ENCODE measurements at places on chromosomes 2 and 18.

DNA sequence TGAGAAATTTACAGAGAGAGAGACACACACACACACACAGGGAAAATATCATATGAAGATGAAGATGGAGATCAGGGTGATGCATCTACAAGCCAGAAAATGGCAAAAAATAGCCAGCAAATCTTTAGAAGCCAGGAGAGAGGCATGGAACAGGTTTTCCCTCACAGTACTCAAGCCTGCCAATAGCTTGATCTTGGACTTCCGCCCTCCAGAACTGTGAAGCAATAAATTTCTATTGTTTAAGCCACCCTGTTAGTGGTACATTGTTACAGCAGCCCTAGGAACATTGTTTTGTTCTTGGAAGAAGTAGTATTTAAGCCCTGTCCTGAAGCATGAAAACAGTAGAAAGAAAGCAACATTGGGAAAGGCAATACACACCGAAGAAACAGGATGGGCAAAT lies 292.0 kb upstream of the LRP1B start:
- DNase-seq = no peak

GRCh38 chr18:37796823-37797349 lies 231.3 kb upstream of the CELF4 start:
- no peak for DNase-seq

DNA sequence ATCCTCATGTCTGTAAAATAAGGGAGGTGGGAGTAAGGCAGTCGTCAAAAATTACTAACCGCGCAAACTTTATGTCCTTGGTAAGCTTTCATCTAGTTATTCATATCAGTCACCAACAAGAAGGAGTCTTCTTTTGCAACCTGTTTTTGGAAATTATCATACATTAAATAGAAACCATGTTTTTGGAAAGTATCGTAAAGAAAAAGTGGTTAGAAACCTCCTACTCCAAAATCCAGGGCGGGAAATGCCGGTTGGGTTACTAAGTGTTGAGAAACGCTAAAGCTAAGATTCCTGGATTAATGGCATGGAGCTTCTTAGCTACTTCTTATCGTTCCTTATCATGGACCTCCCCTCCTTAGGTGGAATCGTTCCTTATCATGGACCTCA lies 778 bp downstream of the BBS5 start:
- no peak for DNase-seq

- DNase-seq = no peak
Observed at GRCh38 chr2:5561006-5561405, 131.2 kb upstream of the SOX11 start.

- no peak for DNase-seq
Observed at GRCh38 chr2:136404176-136404575, 286.2 kb upstream of the CXCR4 start.

DNA sequence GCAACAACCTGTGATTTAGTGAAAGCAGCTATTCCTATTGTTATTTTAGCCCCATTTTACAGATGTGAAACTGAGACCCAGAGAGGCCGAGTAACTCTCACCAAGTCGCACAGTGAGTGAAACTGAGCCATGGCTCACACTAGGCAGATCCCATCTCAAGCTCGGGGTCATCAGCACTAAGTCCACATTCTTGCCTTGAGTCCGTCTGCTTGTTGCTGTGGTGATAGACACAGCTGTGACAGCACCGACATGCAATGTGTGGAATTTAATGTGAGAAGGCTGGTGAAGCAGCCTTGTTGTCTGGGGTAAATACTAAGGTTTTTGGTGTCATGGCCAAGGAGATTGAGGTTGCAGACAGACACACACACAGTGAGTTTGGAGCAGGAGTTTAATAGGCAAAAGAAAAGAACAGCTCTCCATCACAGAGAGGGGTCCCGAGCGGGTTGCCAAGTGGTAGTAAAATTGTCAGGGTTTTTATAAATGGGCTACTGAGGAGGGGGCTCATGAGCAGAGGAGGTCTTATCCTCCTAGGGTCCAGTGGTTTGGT lies 40.2 kb upstream of the GMCL1 start:
- no peak for DNase-seq

- no peak for DNase-seq
Observed at GRCh38 chr2:191197096-191197495, 46.3 kb upstream of the STAT4 start.

DNA sequence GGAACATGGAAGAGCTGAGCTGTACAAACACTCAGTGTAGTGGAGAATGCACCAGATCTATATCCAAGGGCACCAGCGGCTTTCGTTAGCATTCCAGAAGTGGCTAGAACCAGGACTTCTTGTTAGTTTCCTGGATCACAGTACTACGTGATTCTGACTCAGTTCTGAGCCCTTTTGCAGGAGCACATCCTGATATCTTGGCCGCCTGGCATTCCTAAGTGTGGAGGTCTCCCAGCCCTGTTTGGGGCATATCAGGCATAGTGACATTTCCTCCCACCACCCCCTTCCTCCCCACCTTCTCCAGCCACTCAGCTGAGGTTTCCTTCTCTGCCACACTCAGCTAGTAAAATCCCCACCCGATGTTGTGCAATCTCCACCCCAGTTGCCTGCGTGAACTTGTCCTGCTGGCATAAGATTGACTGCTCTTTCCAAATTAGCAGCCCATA lies 63.4 kb downstream of the BMP10 start:
- no peak for DNase-seq

- DNase-seq = no peak
Observed at GRCh38 chr2:121502246-121502645, 28.4 kb upstream of the RNU4ATAC start.

DNA sequence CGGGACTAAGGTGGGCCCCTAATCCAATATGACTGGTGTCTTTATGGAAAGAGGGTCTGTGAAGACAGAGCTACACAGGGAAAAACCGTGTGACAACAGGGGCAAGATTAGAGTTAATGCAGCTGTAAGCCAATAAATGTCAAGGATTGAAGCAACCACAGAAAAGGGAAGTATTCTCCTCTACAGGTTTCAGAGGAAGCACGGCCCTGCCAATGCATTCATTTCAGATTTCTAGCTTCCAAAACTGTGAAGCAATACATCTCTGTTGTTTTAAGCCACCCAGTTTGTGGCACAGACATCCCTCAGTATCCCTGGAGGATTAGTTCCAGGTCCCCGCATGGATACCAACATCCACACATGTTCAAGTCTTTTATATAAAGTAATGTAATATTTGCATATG lies 48.8 kb downstream of the SPP2 start:
- no peak for DNase-seq

DNA sequence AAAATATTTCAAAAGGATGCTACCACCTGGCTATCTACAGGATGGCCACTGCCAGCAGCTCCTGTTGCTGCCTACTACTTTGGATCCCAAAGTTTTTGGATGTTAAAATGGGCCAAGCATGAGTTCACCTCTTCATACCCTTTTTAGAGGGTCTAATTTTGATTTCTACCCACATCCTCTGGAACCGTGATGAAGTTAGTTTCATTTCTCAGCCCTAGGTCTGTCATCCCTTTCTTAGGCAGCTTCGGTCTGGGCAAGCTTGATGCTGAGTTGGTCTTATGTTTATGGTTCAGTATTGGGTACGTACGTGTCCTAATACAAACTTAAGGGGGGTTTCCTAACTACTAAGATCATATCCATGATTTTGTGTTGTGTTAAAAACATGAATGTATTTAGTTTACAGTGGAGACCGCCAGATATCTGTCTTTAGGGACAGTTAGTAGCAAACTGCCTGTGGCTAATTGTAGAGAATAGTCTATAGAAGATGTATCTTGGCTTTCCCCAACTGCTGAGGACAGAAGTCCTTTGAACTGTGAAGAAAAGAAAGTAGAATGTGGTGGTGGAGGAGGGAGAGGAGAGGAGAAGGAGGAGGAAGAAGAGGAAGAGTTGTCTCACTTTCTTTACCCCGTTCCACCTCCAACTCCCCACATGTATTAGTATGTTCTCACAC lies 184.9 kb downstream of the UBE2E3 start:
- no peak for DNase-seq

GRCh38 chr2:143852759-143853158 lies 667.2 kb downstream of the ZEB2 start:
- DNase-seq = no peak

DNA sequence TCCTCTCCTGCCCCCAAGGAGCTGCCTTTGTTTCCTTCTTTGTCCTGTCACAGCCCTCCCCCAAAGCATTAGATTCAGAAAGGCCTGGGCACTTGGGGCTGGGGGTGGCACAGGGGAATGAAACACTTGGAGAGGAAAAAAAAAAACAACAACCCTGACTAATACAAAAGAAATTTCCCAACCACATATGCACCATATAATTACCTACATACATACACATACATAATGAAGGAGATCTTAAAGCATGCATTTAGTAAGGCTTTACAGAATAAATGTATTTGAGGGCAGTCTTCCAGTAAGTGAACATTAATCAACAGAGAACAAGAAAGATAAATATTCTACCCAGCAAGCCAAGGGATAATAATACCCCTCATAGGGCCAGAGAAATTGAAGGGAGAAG lies 70.0 kb upstream of the PPP1CB start:
- DNase-seq = no peak

DNA sequence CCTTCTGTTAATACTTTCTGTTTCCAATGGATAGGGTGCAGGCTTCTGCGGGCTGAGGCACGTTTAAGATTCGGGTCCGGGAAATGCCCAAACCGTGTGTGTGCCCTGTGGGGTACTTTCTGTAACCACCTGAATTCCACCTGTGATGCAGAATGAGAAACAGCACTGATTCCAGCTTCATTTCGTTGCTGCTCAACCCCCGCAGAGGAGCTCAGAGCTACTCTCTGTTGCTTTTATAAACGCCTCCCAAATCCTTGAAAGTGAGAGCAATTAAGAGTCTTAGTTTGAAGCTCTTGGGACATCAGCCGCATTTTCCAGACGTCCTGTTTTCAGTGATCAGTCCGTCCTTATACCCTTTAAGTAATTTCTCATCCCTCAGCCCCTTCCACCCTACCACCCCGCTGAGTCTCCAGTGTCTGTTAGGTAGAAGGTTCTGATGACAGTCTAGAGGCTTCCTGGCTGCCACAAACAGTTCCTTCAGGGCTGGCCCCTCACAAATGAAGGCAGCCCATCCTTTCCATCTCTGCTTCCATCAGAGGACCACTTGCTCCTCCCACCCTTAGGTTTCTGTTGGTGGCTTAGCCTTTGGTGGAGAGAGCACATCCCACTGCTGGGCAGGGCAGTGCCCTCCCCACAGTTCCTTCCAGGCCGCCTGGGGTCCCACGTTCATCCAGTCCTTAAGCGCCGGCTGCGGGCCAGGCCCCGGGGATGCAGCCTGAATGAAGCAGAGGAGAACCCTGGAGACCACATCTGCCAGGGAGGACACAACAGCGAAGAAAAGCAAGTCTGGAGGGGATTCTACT lies 230.1 kb downstream of the SEPTIN10 start:
- DNase-seq = no peak

- DNase-seq = no peak
Observed at GRCh38 chr2:175136334-175137215, 31.4 kb downstream of the ATF2 start.

DNA sequence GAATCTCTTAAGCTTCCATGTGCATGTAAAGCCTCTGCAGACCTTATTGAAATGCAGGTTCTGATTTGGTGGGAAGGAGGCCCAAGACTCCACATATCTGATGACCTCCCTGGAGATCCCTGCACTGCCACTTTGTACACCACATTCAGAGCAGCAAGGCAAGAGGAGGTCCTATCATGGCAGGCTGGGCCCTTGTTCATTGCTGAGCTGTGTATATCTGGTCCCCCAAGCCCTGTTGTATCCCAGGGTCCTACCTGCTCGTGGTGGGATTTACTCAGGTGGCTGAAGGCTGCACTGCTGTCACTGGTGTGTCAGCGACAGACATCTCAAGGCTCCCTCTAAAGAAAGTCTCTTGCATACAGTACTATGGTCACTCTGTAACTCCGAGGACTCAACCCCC lies 114.2 kb downstream of the ST6GAL2 start:
- no peak for DNase-seq

DNA sequence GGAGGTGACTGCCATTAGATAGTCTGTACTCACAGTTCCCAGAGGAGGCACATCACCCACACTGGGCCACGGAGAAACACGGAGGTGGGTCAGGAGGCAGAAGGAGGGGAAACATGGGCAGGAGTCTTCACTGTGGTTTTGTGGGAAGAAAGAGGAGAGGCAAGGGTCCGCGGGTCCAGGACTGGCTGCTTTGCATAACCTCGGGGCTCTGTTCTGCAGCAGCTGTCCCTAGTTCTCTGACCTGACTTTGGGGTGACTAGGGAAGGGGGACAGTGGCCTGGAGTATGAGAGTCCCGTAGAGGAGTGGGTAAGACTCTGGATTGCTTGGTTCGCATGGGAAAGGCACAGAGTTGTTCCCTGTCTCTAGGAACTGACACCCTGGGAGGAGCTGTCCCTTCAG lies 238.3 kb upstream of the RAB6C start:
- no peak for DNase-seq

DNA sequence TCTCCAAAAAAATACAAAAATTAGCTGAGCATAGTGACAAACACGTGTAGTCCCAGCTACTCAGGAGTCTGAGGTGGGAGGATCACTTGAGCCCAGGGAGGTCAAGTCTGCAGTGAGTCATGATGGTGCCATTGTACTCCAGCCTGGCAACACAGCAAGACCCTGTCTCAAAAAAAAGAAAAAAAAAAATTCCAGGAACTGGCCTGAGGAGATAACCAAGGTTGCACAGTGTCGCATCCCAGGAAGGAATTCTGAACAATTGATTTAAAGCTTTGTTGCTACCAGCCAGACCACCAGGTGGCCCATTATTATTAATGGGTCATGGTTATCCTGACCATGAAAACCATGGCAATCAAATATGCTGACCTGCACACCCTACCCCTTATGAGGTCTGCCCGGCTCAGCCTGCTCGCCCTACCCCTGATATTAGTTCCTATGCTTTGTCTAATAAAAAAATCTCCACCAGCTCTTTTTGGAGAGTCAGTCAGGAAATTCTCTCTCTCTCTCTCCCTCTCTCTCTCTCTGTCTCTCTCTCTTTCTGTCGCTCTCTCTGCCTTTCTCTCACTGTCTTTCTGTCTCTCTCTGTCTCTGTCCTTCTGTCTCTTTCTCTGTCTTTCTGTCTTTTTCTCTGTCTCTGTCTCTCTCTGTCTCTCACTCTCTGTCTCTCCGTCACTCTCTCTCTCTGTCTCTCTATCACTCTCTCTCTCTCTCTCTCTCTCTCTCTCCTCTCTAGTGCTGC lies 73.7 kb downstream of the NCAPH start:
- DNase-seq = no peak

GRCh38 chr18:48721312-48721711 lies 182.5 kb downstream of the CTIF start:
- no peak for DNase-seq

- DNase-seq = no peak
Observed at GRCh38 chr2:45484965-45485364, 126.1 kb downstream of the SRBD1 start.
